Activated T-helper 1 cell treated with Interleukin-2 at 50 U/mL for 16 hours (primary cell): ENCODE measurements at places on chromosomes 3 and 15.

DNA sequence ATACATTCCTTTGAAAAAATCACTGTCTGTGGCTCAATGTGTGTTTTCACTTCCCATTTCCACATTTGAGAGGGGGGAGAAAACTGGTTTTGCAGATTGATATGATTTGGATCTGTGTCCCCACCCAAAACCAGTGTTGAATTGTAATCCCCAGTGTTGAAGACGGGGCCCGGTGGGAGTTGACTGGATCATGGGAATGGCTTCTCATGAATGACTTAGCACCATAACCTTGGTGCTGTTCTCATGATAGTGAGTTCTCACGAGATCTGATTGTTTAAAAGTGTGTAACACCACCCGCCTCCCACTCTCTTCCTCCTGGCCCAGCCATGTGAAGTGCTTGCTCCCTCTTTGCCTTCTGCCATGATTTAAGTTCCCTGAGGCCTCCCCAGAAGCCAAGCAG is 16.1 kb downstream of the TMEM207 start:
- DNase-seq = no peak

- DNase-seq = no peak
Observed at GRCh38 chr3:177051411-177051810, 145.9 kb downstream of the TBL1XR1 start.

- DNase-seq = no peak
Observed at GRCh38 chr3:132255041-132255745, 62.0 kb upstream of the ACP3 start.

GRCh38 chr3:53526704-53527055 is 32.3 kb downstream of the CACNA1D start:
- no peak for DNase-seq

- no peak for DNase-seq
Observed at GRCh38 chr3:10956986-10957385, 35.6 kb upstream of the SLC6A1 start.

- no peak for DNase-seq
Observed at GRCh38 chr3:33900809-33901505, 102.5 kb downstream of the PDCD6IP start.

- DNase-seq = no peak
Observed at GRCh38 chr3:195875482-195876236, 32.7 kb downstream of the TNK2 start.

GRCh38 chr15:51484781-51485180 is 137.8 kb downstream of the DMXL2 start:
- no peak for DNase-seq

- no peak for DNase-seq
Observed at GRCh38 chr15:80689716-80690115, 5.4 kb upstream of the ABHD17C start.

GRCh38 chr3:10770981-10771380 is 45.0 kb upstream of the SLC6A11 start:
- DNase-seq = no peak

GRCh38 chr15:65740148-65740547 is 51.9 kb downstream of the DENND4A start:
- DNase-seq = no peak

- no peak for DNase-seq
Observed at GRCh38 chr3:130543322-130543721, 26.3 kb downstream of the COL6A6 start.

- DNase-seq = no peak
Observed at GRCh38 chr3:71868876-71869275, 83.9 kb upstream of the PROK2 start.

- no peak for DNase-seq
Observed at GRCh38 chr3:23198801-23199200, 4.3 kb upstream of the UBE2E2 start.

DNA sequence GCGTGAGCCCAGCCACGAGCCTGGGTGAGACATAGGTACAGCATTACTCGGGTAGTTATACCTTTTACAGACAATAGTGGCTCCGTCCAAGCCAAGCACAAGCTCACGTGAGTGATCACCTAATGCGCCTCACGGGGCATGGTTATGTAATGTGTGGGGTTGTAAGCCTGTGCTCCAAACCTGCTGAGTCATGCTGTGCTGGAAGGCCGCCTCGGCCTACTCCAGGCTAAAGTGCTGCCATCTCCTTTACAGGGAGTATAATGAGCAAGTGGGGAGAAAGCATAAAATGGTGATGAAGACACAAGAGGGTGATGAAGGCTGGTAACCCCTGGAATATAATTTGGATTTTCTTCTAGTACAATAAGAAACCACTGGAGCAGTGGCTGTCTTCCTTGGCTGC is 175.8 kb upstream of the STT3B start:
- no peak for DNase-seq

DNA sequence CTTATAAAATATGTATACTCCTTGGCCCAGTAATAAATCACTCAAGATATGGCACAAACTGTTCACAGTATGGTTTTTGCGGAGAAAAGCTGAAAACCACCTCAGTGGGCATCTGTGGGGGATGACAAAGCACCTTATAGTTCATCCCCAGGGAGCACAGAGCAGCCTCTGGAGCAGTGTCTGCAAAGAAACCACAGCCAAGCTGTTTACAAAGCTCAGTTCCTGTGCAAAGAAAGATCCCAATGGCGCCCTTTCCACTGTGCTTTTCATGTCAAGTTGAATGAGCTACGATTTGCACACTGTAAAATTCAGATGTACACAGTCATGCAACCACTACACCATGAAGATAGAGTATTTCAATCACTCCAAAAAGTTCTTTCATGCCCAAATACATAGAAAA is 2.5 kb upstream of the EFCC1 start:
- no peak for DNase-seq

- DNase-seq = no peak
Observed at GRCh38 chr15:62439543-62440016, 274.5 kb upstream of the C2CD4B start.

GRCh38 chr15:68795298-68795848 is 25.3 kb downstream of the ANP32A start:
- peak; percentile 45 for DNase-seq

- no peak for DNase-seq
Observed at GRCh38 chr3:45054196-45054857, 28.2 kb downstream of the CLEC3B start.

- no peak for DNase-seq
Observed at GRCh38 chr15:74136814-74137536, 6.6 kb downstream of the ISLR2 start.

DNA sequence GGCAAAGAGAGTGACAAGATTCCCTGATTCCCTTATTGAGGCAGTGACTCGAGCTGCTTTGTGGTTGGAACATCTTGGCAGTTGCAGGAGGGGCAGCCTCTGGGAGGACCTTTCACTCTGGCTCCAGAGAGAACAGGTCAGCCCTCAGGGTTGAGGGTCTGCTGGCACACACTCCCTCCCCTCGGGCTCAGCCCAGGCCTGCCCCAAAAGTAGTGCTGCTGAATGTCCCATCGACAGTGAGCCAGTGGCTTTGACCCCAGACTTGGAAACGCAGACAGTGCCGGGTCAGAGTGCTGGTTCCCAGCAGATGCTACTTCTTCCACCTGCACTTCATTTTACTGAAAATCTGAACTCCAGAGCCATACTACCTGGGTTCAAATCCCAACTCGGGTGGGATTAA is 25.6 kb upstream of the ATP2B2 start:
- DNase-seq = no peak

DNA sequence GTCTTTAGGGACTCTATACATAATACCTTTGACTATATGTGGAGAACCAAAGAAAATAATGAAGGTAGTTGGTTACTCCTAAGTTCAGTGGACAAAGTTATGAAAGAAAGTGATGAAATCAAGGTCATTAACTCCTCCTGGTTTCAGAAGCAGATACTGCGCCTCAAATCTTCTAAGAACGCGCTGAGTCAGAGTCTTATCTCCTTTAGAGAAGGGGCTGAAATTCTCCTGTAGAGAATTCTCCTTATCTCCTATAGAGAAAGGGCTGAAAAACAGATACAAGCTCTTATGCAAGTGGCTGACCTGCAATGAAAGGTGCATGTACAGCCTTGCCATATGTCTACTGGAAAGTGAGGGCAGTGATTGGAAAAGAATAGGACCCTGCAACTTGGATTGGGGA is 824.2 kb downstream of the NSUN3 start:
- DNase-seq = no peak

GRCh38 chr15:59008086-59008485 is 20.6 kb downstream of the RNF111 start:
- DNase-seq = no peak

- no peak for DNase-seq
Observed at GRCh38 chr15:27951191-27951890, 147.8 kb downstream of the OCA2 start.

DNA sequence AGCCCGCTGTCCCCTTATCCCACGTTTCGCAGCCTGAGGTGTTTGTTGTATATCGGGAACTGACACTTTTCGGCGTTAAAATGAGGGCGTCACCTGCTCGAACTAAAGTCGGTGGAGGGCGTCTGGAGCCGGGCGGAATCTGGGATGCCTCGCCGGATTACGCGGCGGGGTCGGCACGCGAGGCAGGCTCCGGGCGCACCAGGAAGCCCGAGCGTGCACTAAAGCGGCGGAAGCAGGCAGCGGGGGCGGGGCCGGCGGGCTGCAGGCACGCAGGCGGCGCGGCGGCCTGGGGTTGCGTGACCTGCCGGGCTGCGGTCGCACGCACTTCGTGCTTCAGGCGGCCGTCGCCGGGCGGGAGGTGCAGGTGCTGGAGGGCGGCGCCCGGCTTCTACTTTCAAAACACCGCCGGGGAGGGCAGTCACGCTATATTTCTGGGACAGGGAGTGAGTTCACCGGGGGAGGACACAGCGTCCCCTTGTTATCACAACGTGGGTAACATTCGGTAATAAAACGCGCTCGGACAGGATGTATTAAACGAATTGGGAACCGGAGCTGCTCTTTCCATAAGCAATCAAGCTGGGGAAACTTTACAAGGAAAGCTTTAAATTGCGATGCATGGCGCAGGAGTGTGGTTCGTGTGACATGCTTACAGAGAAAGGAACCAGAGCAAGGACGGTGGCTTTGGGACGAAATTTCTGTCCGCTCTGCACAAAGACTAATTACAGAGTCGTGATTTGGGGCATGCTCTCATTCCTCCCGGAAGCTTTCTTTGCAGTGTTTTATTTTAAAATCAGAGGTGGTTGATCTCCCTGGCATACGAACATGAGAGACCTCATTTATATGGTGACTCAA is 9.1 kb upstream of the LEKR1 start:
- DNase-seq = peak; percentile 93

- no peak for DNase-seq
Observed at GRCh38 chr3:20380295-20380694, 194.3 kb upstream of the SGO1 start.

GRCh38 chr3:14477311-14477935 is 62.7 kb downstream of the GRIP2 start:
- DNase-seq = no peak

DNA sequence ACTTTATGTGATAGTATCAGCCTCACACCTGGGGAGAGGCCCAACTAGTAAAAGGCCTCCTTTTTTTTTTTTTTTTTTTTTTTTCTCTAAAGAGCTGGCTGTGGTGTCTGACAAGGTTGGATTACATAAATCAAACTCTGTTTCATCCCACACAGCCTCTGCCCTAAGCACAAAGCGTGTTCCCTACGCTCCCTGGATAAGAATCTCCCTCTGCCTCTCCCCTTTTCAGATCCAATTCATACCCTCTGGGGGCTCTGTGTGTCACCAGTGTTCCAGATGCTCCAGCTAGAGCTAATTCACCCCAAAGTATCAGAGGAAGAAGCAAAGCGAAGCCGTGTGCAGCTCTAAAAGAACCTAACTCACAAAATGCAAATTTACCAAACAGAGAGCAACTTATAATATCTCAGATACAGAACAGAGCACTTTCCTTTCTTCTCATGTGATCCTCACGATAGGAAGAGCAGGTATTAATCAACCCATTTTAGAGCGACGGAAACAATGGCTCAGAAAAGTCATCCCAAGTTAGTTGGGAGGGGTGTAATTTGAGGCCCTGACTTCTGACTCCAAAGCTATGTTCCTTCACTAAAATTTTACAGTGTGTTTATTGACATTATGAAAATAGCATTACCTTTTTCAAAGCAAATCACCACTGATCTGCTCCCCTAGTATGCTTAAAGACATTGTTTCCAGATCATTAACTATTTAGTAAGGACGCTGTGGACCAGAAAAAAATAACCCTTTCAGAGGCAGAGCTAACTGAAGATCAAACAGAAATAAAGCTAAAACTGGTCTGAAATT is 12.4 kb downstream of the BMF start:
- no peak for DNase-seq

- DNase-seq = no peak
Observed at GRCh38 chr3:196652961-196653795, 13.7 kb downstream of the NRROS start.

GRCh38 chr3:59247402-59247841 is 197.6 kb upstream of the CFAP20DC start:
- DNase-seq = no peak

DNA sequence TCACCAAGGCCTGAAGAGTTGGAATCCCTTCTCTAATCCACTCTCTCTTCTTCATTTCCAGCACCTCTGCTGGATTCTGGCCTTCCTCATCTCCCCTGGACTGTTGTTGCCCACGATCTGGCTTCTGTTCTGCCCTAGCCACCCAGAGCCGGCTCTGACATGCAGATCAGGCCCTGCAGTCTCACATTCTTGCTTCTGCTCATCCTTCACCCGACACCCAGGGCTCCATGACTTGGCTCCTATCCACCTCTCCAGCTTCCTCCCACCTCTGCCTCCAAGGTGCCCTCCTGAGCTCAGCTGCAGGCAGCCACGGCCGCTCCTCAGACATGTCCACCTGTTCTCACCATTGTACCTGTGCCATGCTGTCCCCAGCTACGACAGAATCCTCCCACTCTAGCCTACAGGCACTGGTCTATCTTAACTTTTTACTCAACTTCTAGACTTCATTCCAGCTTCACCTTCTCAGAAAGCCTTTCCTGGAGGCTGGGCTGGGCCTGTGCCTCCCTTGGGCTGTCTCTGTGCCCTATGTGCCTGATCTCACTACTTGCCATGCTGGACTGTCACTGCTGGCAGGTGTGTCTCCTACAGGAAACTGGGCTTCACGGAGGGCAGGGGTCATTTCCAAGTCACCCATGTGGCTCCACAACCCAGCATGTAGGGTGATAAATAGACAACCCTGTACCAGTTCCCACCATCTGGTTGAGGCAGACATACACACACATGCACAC is 16.0 kb upstream of the TBC1D21 start:
- no peak for DNase-seq

DNA sequence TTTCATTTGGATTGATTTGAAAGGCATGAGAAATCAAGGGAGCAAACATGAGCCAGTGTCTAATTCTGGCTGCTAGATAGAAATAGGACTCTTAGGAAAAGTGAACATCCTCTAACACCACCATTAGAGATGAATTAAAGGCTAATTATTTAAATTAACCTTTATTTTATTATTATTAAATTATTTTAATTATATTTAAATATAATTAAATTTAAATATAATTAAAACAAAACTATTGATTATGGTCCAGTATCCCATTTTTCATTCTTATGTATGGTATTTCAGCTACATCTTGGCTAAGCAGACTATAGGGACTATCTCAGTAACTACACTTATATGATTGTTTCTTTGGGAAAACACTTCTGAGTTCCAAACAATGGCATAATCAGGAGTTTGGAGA is 904.8 kb downstream of the NAALADL2 start:
- no peak for DNase-seq

GRCh38 chr3:108804437-108804836 is 18.1 kb upstream of the TRAT1 start:
- no peak for DNase-seq
